ENCODE measurements at places on chromosomes 11 and 22.

DNA sequence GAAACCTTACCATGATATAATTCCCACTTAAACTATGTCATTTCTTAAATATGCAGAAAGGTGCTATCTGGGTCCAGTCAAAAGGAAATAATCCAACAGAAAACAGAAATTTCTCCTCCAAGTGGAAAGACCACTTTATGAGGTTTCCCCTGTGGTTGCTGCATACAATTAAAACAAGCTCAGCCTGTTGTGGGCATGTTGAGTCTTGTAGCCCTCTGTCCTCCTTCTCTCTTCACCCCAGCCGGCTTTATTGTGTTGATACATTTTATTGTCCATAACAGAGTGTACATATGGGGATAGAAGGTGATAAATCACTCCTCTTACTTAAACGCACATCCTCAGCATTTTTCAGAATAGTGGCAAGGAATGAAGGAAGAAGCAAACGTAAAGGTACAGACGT lies 126.0 kb upstream of the MTNR1B start:
- DNase-seq, result no peak

DNA sequence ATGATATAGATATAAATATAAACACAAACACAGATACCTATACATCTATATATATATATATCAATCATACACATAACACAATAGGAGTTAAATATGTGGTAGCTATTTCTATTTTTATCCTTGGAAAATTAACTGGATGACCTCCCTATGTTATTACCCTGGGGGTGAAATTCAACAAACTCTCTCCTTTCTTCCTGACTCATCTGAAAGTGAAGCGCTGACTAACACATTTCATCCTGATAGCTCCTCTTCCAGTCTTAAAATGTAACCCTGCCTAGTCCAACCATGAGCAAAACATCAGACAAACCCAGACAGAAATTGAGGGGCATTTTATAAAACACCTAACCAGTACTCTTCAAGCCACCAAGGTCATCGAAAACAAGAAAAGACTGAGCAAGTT lies 220.6 kb upstream of the ISX start:
- no peak for DNase-seq

- no peak for DNase-seq
Observed at GRCh38 chr22:30743257-30744020, 48.8 kb downstream of the OSBP2 start.

- no peak for DNase-seq
Observed at GRCh38 chr11:44761551-44761961, 34.8 kb downstream of the TSPAN18 start.

- DNase-seq, result no peak
Observed at GRCh38 chr11:15278128-15278527, 163.4 kb downstream of the INSC start.

DNA sequence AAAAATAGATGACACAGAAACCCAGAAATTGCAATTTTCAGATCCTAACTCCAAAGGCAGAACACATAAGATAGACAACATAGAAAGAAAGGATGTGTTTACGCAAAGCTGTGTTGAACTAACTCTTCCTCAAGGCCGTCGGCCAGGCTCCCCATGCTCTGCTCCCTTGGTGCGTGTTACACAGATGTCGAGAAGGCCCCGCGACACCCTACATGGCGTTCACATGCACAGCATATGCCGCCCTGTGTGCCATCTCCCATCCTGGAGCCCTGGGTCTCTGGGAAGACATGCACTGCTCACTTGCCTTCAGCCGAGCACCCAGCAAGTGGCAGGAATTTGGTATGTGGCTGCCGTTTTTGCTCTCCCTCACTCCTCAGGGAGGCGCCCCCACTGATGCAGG lies 47.0 kb upstream of the ARFGAP3 start:
- no peak for DNase-seq

- no peak for DNase-seq
Observed at GRCh38 chr22:37165940-37166674, 16.4 kb upstream of the IL2RB start.

All from thoracic aorta (tissue), 2 donors.